ENCODE measurements at places on chromosomes 12 and 14. TPM values are rescaled to one million over a fixed set of nuclear protein-coding genes. Genes with fewer than 3 reads are reported as not detected.

Gene TBX5
- not detected for total RNA-seq

Gene PTPRO
- not detected for total RNA-seq

Gene NKX2-8
- not detected for total RNA-seq

Gene GLIPR1L1
- not detected for total RNA-seq

Gene PARPBP
- 23.4 TPM for total RNA-seq

Gene FAM90A1
- 0.15 TPM for total RNA-seq

Measured in epithelial cell of umbilical artery (primary cell).